Iris pigment epithelial cell (primary cell): ENCODE measurements at places on chromosomes 13 and 19.

- DNase-seq, result no peak
Observed at GRCh38 chr13:75410207-75410606, 71.8 kb downstream of the TBC1D4 start.

GRCh38 chr19:11017275-11018035 lies 56.6 kb downstream of the SMARCA4 start:
- no peak for DNase-seq

DNA sequence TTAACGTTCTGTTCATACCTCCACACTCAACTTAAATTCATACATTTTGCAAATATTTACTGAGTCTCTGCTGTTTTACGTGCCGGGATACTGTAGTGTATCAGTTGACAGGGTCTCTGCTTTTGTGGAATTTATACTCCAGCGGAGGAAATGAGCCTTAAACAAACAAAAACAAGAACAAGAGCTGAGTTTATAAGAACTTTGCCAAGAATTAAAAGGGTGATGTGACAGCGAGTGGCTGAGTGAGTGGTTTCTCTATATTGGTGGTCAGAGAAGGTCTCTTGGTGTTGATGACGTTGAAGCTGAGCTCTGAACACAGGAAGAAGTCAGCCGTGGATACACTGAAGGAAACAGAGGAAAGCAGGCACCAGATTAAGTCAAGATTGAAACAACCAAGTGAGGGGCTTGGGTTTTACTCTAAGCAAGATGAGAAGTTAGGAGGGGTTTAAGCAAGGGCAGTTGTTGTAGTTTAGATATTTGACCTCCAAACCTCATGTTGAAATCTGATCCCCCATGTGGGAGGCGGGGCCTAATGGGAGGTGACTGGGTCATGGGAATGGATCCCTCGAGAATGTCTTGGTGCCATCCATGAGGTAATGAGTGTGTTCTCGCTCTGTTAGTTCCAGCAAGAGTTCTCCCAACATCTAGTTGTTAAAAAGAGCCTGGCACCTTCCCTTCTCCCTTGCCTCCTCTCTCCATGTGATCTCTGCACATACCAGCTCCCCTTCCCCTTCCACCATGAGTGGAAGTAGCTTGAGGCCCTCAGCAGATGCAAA lies 248.3 kb downstream of the DCLK1 start:
- DNase-seq, result peak; percentile 51

GRCh38 chr19:18488838-18489626 lies 32.8 kb downstream of the ELL start:
- DNase-seq, result peak; percentile 24

GRCh38 chr13:98942997-98943396 lies 34.9 kb downstream of the DOCK9 start:
- DNase-seq, result peak; percentile 24

GRCh38 chr19:31085125-31085524 lies 264.1 kb downstream of the TSHZ3 start:
- no peak for DNase-seq

GRCh38 chr13:26563713-26564112 lies 6.2 kb downstream of the WASF3 start:
- DNase-seq, result peak; percentile 51

DNA sequence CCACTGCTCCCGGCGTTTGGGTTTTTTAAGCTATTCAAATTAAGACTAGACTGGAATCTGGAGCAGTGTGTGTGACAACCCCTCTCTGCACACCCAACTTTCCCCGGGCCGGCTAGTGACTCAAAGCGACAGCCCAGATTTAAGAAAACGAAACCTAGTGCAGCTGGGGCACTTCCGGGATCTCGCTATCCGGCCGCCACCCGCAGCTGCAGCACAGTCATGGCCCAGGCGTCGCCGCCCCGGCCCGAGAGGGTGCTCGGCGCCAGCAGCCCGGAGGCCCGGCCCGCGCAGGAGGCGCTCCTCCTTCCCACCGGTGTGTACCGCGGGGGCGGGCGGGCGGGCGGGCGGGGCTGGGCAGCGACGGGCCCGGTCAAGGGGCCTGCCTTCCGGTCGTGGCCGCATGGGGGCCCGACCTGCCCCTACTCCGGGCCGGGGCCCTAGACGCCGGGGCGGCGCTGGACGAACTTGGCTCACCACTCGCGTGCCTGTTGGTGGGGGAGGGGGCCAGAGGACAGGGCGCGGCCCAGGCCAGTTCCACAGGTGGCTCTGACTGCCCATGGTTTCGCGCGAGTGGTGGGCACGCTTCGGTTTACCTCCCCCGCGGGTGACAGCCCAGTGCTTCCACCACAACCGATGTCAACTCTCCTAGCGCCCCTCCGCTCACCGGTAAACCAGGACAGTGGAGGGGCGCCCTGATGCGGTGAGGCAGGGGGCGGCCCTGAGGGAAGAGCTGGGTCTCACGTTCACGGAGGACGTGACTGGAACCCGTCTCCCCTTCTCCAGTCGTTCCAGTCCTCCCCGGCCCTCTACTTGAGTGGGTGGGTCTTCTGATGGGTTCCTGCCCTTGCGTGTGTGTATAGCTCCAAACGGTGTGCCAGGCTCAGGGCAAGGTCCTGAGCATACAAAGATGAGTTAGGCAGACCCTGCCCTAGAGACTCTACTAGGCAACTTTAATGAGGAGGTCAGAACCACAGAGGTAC lies at the start of gene PHF11:
TSS of gene PHF11 (plus strand) at position 171 of the 980 bp plus-strand sequence. CDS start at position 220, 49 bp downstream.
- peak; percentile 73 for DNase-seq

DNA sequence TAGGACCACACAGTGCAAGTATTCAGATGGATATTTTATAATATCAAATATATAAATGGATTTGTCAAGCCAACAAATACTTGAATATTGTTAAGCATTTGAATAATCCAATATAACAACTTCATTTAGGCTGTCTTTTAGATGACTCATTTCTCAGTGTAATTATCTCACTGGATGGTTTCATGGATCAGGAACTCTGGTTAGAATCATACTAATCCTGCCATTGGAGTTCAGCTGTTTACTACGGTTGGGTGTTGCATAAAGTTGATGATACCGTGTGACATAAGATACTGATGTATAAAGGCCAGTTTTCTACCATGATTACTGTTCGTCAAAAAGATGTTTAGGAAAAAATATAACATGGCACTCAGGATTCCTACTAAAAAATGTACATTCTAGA lies 196.3 kb downstream of the TSHZ3 start:
- peak; percentile 13 for DNase-seq

DNA sequence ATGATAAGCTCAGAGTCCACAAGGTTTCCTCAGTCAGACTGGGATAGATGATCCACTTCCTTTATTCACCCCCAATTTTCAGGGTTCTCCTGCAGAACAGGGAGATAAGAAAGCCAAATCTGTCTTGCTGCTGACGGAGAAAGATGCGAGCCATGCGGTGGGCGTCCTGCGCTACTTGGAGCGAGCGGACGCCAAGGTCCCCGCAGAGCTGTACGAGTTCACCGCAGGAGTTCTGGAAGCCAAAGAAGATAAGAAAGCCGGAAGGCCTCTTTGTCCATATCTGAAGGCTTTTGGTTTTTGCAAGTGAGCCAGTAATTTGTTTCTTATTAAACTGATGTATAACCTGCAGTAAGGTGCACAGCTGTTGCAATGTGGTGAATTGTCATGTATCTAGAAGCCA lies 66.7 kb downstream of the SLC7A9 start:
- DNase-seq, result no peak

- peak; percentile 16 for DNase-seq
Observed at GRCh38 chr13:32098272-32098671, 66.7 kb downstream of the FRY start.

DNA sequence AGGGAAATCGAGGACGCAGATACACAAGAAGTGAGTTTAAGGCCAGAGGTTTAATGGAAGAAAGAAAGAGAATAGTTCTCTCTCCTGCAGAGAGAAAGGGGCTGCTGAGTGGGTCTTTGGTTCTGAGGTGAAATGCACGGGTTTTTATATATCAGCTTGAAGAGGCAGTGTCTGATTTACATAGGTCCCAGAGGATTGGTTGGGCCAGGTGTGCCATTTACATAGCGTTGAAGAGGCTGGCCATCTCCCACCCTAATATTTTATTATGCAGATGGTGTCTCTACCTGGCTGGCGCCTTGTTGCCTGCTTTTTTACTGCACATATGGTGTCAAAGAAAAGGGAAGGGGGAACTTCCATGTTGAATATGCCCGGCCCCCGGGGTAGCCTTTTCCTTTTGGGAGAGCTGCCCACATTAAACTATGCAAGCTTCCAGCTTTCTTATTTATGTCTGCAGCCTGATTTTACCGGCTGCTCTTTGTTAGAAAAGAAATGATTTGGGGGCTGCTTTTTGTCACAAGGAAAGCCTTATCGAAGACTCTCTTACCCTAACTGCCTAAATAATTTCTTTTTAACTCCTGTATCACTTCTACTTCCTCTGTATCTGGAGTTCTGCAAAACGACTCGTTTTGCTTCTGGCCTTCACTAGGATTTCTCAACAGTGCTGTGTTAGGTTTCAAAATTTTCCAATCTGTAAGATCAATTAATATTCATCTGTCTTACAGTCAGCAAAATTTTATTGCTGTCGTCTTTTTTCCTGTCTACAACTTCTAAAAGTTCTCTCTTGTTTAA lies 268.5 kb downstream of the B3GLCT start:
- DNase-seq, result no peak

- no peak for DNase-seq
Observed at GRCh38 chr19:43510713-43511112, 6.2 kb upstream of the PHLDB3 start.

GRCh38 chr13:63408331-63409189 lies 1992.9 kb upstream of the PCDH20 start:
- DNase-seq, result peak; percentile 46

- DNase-seq, result peak; percentile 28
Observed at GRCh38 chr19:10551698-10552301, 8.1 kb downstream of the ATG4D start.

DNA sequence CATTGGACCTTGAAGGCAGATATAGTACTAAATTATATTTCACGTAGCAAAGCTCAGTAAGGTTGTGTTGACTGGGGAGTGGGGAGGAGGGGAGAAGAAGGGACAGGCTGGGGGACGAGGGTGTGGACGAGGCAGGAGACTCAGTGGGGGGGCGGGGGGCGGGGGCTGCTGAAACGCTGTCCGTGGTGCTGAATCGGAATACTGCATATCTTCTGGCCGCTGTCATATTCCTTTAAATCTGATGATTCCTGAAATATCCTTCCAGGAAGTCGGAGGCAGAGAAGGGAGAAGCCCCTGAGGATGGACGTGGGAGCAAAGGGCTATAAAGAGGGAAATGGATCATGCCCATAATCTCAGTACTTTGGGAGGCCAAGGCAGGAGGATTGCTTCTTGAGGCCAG lies 34.7 kb upstream of the CASP14 start:
- no peak for DNase-seq

DNA sequence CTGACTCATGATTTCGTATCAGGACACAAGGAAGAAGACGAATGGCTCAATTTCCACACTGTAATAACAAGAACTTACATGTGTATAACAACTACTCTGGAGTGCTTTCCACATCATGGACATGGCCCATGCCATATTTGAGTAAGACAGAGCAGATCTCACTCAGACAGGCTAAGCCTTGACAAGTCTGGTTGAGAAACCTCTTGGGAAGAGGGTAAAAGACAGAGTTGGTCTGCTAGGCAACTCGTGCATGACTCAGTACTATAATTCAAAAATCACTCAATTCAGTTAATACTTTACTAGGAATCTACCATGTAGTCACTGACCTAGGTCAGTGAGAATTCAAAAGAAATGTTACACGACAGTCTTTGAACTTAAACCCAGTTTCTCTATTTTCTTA lies 5.7 kb upstream of the THSD1 start:
- DNase-seq, result peak; percentile 93

- no peak for DNase-seq
Observed at GRCh38 chr13:18993884-18994660, 187.6 kb downstream of the TUBA3C start.

DNA sequence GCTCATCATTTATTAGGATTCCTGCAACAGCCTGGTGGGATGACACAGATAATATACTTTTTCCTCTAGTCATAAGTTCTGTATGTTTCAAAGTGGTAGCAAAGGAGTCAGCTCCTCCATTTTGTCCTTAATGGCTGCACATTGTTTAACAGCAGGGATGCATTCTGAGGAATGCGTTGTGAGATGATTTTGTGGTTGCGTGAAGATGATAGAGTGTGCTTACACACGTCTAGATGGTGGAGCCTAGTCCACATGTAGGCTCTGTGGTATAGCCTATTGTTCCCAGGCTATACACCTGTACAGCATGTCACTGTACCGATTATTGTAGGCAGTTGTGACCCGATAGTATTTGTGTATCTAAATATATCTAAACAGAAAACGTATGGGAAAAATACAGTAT lies 4.6 kb downstream of the SMARCA4 start:
- no peak for DNase-seq

- DNase-seq, result no peak
Observed at GRCh38 chr13:40159736-40160135, 504.3 kb downstream of the COG6 start.

DNA sequence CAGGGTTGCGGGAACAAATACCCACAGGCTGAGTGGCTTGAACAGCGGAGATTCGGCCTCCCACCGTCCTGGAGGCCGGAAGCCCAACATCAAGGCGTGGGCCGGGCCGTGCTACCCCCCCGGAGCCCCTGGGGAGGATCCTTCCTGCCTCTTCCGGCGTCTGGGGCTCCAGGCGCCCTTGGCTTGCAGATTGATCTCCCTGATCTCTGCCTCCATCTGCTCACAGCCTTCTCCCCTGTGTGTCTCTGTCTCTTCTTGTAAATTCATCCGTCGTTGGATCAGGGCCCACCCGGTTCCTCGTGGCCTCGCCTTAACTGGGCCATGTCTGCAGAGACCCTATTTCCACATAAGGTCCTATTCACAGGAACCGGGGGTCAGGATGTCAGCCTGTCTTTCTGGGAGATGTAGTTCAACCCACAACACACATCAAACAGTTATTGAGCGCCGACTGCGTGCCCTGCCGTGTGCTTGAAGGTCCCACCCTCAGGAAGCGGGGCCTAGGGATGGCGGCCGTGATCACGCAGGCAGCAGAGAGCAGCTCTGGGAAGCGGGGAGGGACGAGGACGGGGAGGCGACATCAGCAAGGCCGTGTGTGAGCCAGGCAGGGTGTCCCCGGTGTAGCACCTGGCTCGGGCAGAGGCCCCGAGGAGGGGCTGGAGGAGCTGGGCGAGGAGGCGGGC lies 21.3 kb downstream of the HCN2 start:
- peak; percentile 91 for DNase-seq

DNA sequence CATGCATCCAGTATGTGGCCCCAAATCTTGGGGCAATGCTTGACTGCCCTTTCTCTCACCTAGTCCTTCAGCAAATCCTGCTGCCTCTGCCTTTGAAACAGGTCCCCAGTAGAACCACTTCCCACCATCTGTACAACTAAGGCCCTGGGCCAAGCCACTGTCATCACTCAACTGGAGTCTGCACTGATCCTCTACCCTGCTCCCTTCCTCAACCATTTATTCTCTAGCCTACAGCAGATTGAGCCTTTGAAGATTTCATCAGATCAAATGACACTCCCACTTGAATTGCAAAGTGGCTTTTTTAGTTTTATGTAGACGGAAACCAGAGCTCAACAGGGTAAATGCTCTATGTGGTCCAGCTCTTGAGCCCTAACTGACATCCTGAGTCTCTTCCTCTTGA lies 43.5 kb downstream of the ATP8A2 start:
- DNase-seq, result no peak

GRCh38 chr13:80462567-80462966 lies 121.6 kb upstream of the SPRY2 start:
- DNase-seq, result no peak
